ENCODE measurements at places on chromosomes 13 and 19. TPM values are rescaled to one million over a fixed set of nuclear protein-coding genes. Genes with fewer than 3 reads are reported as not detected.

Gene B3GNT8
- 0.65 TPM for polyA plus RNA-seq

DNA sequence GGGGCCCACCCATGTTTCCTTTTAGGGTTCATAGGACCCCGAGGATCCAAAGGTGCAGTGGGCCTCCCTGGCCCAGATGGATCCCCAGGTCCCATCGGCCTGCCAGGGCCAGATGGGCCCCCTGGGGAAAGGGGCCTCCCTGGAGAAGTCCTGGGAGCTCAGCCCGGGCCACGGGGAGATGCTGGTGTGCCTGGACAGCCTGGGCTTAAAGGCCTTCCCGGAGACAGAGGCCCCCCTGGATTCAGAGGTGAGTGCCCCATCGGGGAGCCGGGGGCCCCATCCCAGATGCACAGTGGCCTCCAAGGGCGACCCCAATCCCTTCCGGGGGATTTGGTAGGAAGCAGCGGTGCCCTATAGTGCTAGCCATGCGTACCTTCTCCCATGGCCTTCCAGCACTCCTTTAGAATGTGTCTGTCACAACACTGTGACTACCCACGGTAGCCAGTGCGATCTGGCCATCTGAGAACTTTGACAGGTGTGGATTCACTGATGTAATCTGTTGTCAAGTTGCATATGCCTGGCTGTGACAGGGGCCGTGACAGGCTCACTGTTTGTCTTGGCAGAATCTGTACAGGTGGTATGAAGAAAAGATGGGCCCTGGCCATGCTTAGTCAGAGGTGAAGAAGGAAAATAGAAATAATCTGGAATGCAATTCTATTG, 88.5 kb downstream of the RAB20 start:
- no peak for DNase-seq

Gene FAM32A
- polyA plus RNA-seq: 102 TPM

- no peak for DNase-seq
Measured at GRCh38 chr19:17264641-17264979, at the start of gene USHBP1. Gene USHBP1, minus strand, starts transcription at chr19:17264745. Its CDS starts 446 bp downstream, at chr19:17264299.

- DNase-seq: peak; percentile 1
Measured at GRCh38 chr13:45615501-45616101, at the start of gene ERICH6B. Gene ERICH6B, minus strand, starts transcription at chr13:45615739. Its CDS starts 18,734 bp downstream, at chr13:45597005.

- no peak for DNase-seq
Measured at GRCh38 chr13:44417446-44417845, 43.8 kb downstream of the SERP2 start.

DNA sequence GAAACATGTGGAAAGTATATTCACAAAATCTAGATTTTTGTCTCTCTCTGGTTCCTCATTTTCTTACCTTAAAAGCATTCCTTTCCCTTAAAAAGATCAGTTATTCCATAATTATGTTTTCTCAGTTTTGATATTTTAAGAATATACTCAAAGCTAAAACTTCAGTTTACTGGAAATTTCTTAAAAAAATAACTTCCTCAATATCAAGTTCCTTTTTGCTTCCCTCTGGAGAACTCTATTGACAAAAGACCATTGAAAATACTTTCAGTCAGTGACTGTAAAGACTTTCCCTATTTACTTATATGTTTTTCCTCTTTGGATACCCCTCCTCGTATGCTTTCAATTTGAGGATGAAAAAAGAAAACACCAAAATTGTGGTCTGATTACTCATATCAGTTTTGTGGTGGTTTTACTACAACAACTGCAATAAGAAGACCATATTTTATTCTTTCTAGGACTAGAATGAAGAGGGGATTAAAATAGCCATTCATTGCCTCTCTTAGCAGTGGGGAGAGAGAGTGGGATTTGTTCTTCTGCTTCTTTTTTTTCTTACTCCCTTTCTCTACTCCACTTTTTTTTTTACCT, 113.2 kb downstream of the ESD start:
- no peak for DNase-seq

Gene TMEM143
- polyA plus RNA-seq: 7.2 TPM

DNA sequence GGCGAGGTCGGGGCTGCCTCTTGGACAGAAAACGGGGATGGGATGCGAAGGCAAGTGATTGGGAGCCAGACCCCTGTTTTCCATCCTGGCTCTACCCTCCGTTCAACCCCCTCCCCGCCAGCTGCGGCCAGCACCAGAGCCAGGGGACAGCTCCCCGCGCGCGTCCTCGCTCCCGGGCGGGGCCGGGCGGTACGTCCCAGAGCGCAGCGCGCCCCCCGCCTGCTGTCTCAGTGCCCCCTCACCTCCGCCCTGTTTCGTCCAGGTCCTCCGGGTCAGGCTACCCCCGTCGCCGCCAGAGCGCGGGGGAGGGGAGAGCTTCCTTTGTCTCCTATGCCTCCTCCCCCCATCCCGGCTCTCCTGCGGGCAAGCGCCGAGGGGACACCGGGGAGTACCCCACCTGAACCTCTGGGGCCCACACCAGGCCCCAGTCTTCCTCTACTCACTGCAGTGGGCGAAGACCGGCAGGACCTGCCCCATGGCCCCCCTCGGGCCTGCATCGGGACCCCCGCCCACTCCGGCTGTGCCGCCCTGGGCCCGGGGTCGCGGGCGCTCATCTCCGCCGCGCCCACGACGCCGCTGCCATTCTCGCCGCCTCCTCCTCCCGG, 396 bp downstream of the RTN2 start:
- peak; percentile 61 for DNase-seq

Gene FXYD7
- polyA plus RNA-seq: 0.32 TPM

Gene SSC5D
- 0.09 TPM for polyA plus RNA-seq

DNA sequence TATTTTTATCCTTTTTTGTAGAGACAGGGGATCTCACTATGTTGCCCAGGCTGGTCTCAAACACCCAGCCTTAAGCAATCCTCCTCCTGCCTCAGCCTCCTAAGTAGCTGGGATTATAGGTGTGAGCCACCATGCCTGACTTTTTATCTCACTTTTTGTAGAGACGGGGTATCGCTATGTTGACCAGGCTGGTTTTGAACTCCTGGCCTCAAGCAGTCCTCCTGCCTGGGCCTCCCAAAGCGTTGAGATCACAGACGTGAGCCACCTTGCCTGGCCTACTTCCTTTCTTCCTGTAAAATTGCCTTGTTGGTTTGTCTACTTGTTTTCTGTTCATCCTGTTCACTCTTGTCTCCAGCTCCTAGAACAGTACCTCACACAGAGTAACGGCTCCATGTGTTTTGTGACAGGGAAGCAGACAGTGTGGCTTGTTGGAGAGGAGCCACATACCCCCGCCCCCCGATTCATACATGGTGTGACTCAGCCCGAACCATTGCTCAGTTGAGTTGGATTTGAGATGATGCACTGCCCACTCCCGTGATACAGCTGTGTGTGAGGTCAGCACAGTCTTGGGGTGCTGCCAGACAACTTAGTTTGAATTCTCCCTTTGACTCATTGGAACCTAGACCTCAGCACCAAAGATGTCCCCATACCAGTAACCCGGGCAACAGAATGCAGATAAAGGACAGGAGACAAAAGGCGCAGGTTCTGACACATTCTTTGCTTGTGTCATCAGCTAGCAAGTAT, 34.2 kb downstream of the GPR42 start:
- DNase-seq: peak; percentile 41

Gene OR7G2
- not detected for polyA plus RNA-seq

DNA sequence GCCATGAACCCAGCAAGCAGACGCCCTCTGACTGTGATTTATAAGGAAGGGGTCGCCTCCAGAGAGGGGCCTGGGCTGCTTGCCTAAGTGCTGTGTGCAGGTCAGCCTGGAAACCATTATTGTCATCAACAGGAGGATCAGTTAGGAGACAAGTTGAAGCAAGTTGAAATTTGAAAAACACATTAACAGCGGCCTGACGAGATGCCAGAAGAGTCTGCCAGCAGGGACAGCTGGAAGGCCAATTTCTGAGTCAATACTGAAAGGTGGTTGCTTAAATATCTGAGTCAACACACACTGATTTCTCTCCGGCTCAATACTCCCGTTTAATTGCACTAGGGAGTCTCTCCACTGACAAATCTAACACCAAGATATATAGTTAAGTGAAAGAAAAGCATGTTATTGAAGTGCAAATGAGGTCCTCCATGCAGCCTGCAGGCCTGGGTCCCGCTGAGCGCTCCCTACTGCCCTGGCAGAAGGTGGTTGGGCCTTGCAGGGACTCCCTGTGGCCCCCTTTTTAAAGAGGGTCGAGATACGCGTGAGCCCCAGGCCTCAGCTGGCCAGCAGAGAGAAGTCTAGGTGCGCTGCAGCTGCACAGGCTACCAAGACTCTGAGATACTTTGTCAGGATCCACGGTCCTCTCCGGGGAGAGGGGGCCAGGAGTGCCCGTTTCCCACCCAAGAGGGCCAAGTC, 91.1 kb downstream of the RNASEH2B start:
- no peak for DNase-seq

GRCh38 chr13:92196591-92197256, 798.3 kb downstream of the GPC5 start:
- no peak for DNase-seq

- DNase-seq: no peak
Measured at GRCh38 chr19:30077851-30078355, 135.9 kb downstream of the URI1 start.

Gene ZNF799
- 1.6 TPM for polyA plus RNA-seq

DNA sequence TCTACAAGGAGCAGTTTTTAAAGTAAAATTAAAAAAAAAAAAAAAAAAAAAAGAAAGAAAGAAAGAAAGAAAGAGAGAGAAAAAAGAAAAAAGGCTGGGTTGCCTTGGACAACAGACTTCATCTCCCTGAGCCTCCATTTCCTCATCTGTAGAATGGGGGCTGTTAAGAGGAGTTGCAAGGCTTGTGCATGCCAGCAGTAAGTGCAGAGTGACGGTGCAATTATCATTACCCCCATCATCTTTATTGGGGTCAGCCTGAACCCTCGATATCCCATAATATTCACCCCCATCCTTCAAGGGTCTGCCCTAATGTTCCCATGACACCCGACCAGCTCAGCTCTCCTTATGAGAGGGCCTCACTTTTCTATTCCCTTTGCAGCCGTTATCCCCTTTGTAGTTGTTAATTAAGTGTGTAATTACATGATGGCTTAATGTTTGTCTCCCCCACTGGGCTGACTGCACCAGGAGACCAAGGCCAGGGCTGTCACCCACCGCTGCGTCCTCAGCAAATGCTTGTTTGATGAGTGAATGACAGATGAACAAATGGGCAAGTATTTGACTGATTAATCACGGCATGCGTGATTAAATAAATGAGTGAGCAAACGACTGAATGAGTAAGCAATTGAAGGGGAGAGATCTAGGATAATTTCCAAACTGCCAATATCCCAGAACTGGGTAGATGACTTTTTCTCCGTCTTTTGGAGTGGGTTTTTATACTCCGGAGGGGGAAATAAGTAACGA, 10.1 kb downstream of the FOSB start:
- DNase-seq: peak; percentile 29
